ENCODE measurements at places on chromosomes 3 and 15.

DNA sequence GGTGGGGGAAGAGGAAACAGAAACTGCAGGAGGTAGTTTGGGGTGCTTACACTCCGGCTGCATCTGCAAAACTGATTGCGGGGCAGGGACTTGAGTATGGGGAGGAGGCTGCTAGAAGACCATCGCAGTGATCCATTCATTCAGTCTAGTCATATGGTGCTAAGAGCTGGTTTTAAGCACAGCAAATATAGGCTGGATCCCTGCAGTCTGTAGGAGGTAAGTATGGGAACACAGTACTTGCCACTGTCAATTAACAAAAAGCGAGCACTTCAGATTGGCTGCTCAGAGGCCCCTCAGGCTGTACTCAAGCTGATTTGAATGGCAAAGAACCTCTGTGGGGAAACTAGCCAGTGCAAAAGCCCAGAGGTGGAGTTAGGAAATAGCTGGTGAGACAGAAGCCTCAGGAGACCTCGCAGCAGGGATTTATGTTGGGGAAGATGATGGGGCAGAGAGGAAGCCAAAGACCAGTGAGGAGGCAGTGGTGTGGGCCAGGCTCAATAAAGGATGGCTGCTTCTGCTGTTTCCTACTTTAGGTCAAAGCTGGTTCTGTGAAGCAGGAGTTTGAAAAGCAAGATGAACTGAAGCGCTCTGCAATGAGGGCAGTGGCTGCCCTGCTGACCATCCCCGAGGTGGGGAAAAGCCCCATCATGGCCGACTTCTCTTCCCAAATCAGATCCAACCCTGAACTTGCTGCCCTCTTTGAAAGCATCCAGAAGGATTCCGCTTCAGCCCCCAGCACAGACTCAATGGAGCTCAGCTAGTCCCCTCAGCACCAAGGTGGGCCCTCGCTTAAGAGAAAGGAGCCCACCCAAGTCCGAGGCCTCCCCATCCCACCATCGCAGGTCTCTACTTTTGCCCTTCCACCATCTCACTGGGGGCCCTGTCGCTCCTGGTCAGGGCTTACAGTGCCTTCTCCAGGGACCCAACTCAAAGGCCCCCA lies 7.9 kb downstream of the RPL32 start:
- DNase-seq, result no peak

- DNase-seq, result no peak
Measured at GRCh38 chr3:71956069-71956340, 171.1 kb upstream of the PROK2 start.

DNA sequence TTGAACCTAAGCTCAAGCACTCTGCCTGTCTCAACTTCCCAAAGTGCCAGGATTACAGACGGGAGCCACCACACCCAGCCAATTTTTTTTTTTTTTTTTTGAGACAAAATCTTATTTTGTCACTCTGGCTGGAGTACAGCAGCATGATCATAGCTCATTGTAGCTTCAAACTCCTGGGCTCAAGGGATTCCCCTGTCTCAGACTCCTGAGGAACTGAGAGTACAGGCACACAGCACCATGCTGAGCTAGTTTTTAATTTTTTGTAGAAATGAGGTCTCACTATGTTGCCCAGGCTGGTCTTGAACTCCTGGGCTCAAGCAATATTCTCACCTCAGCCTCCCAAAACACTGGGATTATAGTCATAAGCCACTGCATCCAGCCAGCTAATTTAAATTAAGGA lies 36.8 kb upstream of the SUCLG2 start:
- DNase-seq, result no peak

GRCh38 chr3:175695251-175695650 lies 836.1 kb downstream of the NAALADL2 start:
- no peak for DNase-seq

- DNase-seq, result no peak
Measured at GRCh38 chr3:172816968-172817367, 66.4 kb downstream of the ECT2 start.

DNA sequence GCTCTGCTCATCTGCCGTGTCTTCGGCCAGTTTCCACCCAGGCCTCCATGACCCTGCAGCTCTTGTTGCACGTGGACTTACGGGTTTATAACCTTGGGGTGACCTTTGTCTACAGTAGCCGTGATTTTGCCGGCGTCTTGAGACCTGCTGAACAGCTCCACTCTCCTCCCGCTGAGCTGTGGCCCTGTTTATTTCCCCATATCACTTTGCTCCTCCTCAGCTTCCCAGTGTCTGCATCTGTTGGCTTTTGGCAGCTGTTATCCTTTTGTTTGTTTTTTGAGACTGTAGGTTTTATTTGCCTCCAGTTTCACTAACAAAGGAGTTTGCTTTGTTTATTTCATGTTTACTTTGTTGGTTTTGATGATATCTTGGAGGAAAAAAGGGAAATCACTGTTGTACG lies 29.3 kb upstream of the SLC28A1 start:
- no peak for DNase-seq

DNA sequence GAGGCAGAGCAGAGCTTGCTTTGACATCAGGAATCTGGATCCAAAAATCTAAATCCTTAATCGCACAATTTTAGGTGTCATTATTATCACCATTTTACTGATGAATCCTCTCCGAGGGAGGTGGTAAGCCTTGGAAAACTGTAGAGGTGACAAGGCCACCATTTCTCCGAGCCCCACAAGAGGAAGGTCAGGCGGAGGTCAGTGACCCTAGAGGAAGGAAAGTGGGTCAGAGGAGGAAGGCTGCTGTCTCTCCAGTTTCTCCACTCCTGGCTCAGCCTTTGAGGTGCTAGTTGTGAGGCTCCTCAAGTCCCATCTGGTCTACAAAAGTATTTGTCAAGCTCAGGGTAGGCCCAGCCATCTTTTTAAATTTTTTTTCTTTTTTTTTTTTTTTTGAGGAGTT lies 3.2 kb downstream of the DVL3 start:
- DNase-seq, result no peak

- no peak for DNase-seq
Measured at GRCh38 chr3:125087768-125088391, 32.1 kb upstream of the HEG1 start.

DNA sequence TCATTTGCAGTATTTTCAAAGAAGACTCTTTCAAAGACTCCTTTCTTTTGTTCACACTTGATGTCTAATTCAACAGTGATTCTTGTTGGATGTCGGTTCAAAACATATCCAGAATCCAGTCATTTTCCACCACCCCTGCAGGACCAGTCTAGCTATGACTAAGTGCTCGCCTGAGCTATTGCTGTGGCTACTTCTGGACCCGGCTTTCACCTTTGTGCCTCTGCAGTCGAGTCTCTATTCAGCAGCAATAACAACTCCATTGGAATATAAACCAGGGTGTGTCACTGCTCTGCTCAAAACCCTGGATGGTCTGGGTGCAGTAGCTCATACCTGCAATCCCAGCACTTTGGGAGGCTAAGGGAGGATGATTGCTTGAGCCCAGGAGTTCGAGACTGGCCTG lies 55.0 kb downstream of the PRICKLE2 start:
- DNase-seq, result no peak

- no peak for DNase-seq
Measured at GRCh38 chr15:78565951-78566774, 843 bp downstream of the CHRNA5 start.

- no peak for DNase-seq
Measured at GRCh38 chr15:70037292-70037640, 60.5 kb downstream of the TLE3 start.

- DNase-seq, result no peak
Measured at GRCh38 chr3:113628316-113628715, 68.1 kb downstream of the USF3 start.

GRCh38 chr3:67458408-67458807 lies 196.0 kb downstream of the SUCLG2 start:
- no peak for DNase-seq

DNA sequence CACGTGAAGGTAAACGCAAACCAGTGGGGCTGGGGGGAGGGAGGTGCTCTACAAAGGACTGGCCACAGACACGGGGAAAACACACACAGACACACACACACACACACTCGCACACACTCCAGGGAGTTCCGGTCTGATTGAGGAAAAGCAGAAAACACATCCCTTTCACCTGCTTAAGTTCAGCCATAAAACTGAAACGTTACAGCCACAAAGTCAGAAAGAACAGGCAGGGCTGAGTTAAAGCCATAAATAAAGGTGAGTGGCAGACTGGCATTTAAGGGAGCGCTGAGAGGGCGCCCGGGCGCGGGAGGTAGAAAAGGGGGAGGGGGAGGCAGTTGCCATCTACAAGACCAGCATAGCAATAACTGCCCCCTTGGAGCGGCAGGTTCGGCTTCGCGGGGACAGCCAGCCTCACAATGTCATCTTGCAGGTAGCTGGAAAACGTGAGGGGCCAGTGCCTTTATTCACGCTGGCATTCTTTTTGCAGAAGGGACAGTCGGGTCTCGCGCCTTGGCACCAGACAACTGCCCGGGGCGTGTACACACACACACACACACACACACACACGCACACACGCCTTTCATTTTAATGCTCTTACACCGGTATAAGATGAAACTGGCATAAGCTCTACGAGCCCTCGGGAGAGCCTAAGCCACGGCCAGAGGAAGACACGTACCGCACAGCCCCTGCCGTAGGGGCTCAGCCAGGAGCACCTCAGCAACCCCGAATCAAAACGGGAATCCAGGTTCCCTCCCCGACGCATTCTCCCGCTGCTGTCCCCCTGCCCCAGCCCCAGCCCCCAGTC lies 866 bp downstream of the TNIK start:
- DNase-seq, result peak; percentile 57

GRCh38 chr3:14525685-14526631 lies 14.2 kb downstream of the GRIP2 start:
- DNase-seq, result no peak

DNA sequence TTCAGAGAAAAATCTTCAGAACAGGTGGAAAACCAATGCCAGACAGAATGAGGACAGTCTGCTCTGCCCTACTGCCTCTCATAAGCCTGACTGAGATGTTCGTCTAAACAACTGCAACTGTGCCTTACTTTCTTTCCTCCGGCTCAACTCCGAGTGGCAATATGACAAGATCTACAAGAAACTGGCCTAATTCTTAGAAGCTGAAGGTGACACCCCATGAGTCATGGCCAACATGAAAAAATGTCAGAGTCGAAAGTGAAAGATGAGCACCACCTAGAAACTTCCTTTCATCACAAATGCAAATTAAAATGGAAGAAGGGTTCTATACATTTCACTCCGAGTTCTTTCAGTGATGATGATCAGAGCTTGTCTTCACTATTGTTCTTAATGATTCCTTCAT lies 12.9 kb downstream of the PCYT1A start:
- DNase-seq, result peak; percentile 89

GRCh38 chr15:89740137-89740536 lies 10.9 kb downstream of the MESP1 start:
- peak; percentile 86 for DNase-seq

GRCh38 chr3:130839813-130840212 lies 54.1 kb upstream of the ATP2C1 start:
- DNase-seq, result peak; percentile 39

DNA sequence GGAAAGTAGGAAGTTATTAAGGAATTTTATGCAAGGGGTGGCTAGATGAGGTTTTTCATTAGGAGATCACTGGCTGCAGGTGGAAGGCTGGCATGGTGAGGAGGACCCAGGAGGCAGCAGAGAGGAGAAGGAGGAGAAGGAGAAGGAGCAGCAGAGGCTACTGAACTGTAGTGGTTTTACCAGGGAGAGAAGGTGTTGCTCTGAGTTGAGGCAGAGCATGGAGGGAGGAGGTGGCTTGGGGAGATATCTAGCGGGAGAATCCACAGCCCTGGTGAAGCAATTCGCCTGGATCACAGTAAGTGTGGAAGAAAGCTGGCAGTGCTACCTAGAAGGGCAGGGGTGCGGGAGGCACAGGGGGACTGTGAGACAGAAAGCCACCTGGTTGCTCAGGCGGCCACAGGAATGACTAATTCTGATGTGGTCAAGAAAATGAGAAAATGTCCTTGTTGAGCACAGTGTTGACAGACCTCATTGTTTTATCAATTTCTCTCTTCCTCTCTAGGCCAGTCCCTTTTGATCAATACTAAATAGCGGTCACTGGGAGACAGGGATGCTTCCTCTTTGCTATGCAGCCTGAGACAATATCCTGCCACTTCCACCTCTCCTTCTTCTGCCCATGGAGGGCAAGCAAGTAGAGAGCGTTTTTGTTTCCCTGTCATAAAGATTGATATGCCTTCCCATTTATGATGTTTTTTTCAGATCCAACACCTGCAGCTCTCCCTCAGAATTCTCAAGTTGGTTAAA lies 94.6 kb downstream of the EEFSEC start:
- no peak for DNase-seq

All from OCI-M1 (cell line).